ENCODE measurements at places on chromosomes 5 and 9.

GRCh38 chr5:9431496-9432258 is 114.2 kb downstream of the SEMA5A start:
- H3K4me1 ChIP-seq: no peaks in the 10 kb centered on the region
- H3K4me3 ChIP-seq: no peak overlapping the region
- H3K36me3 ChIP-seq: no peaks in the 10 kb centered on the region
- DNase-seq: no peak
- H3K27me3 ChIP-seq: no peaks in the 10 kb centered on the region
- H3K27ac ChIP-seq: no peak overlapping the region

DNA sequence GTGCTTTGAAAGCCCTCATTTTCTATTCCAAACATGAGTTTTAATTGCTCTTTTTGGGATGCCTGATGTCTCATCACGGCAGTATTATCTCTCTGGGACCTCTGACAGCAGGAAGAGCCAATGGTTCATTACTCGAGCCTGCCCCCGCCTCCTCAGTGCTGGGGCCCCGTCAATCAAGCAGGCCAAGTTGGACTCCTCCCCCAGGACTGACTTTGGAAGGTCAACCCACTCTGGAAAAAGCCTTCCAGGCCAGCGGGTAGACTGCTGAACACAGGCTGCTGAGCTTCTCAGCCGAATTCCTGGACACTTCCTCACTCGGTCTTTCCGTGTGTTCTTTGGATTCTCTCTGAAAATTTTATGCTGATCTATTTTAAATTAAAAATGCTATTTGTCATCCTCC is 9.5 kb upstream of the BARHL1 start:
- no peak overlapping the region for H3K4me3 ChIP-seq
- H3K27ac ChIP-seq: no peak overlapping the region
- DNase-seq: no peak
- peaks cover 43% of the 10 kb centered on the region for H3K27me3 ChIP-seq
- H3K36me3 ChIP-seq: peaks cover 10% of the 10 kb centered on the region

GRCh38 chr5:137560420-137560819 is 61.3 kb upstream of the SPOCK1 start:
- H3K4me1 ChIP-seq: no peaks in the 10 kb centered on the region
- no peak for DNase-seq
- H3K27me3 ChIP-seq: peaks cover 23% of the 10 kb centered on the region
- no peaks in the 10 kb centered on the region for H3K36me3 ChIP-seq
- no peak overlapping the region for H3K27ac ChIP-seq

- H3K36me3 ChIP-seq: peaks cover 14% of the 10 kb centered on the region
- H3K27me3 ChIP-seq: no peaks in the 10 kb centered on the region
- peak overlapping the region; percentile 95 for H3K27ac ChIP-seq
- no peak for DNase-seq
- peak overlapping the region; percentile 97 for H3K4me3 ChIP-seq
Measured at GRCh38 chr5:134174841-134175839, 1.6 kb downstream of the SKP1 start.

DNA sequence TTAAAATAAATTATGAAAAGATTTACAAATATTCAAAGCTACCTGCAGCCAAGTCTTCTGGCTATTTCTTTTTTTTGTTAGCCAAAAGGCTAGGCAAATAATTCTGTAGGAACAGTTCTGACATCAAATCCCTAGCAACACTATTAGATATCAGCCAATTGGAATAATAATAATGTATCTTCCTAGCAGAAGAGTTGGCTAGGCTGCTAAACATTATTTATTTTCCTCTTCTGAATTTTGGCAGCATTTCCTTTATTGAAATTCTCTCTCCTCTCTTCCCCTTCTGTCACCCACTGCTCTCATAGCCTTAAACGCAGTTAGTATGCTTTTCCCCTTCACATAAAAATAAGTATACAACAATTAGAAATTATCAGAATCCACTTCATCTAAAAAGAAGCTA is 42.6 kb downstream of the ZDHHC21 start:
- peaks cover 21% of the 10 kb centered on the region for H3K36me3 ChIP-seq
- DNase-seq: no peak
- no peak overlapping the region for H3K27ac ChIP-seq

DNA sequence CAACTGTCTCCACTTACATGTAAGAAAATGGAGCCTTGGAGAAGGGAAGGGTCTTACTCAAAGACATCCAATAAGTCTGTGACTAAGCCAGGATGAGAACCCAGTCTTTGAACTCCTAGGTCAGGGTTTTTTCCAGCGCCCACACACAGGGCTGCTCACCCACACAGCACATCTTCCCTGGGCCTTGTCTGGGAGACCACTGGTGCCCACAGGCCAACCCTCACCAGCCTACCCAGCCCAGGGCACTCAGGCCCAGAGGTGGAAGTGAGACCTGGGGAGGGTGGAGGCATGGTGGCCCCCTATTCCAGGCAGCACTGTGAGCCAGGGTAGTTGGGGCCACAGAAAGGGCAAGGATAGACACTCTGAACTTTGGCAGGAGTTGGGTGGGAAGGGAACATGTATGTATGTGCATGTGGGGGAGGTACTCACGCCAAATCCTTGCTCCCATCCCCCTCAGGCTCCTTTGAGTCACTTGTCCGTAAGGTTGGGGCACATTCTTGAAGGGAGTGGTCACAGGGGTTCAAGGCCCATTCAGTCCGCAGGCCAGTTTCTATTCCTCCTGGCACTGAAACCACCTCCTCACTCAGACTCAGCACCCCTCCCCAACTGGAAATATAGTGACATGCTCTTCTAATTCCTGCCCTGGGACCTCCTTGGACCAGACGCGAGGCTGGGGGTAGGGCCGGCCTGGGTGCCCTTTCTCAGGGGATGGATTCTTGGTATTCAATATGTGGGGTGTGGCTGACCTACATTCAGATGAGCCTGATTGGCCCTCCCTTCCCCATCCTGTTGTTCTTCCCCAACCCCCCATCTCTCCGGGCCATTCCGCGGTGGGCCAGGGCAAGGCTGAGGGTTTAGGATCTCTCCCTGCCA is 2.9 kb upstream of the SLC4A9 start:
- H3K4me1 ChIP-seq: peaks cover 10% of the 10 kb centered on the region
- peaks cover 9% of the 10 kb centered on the region for H3K27me3 ChIP-seq
- H3K4me3 ChIP-seq: peak overlapping the region; percentile 65
- DNase-seq: no peak

GRCh38 chr5:66851306-66851705 is 255.1 kb downstream of the MAST4 start:
- no peaks in the 10 kb centered on the region for H3K36me3 ChIP-seq
- no peak overlapping the region for H3K27ac ChIP-seq
- no peak overlapping the region for H3K4me3 ChIP-seq
- no peaks in the 10 kb centered on the region for H3K4me1 ChIP-seq

DNA sequence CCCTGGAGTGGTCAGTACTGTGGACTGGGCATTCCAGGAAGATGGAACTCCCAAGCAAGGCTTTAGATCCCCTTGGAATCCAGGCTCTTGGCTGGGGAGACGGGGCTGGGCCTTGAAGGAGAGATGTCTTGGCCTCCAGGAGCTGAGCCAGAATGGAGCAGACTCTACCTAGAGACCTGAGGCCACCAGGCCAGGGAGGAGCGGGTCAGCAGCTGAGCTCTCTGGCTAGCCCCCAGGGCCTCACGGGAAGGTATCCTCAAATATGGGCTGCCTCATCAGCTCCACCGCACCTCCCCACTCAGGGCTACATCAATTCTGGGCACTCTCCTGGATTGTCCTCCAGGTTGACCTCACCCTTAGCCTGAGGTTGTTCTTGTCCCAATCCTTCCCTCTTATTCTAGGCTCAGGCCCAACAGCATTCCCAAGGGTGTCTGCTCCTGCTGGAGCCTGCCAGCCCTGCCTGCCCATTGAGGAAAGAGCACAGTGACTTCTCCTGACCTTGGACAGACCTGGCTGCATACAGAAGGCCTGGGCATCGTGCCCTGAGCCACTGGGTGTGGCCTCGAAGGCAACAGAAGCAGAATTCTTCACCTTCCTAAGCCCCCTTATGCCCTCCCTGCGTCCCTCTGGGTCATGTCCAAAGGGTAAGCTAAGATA is 3.0 kb upstream of the PDLIM4 start:
- no peak overlapping the region for H3K27ac ChIP-seq
- peaks cover 6% of the 10 kb centered on the region for H3K27me3 ChIP-seq
- H3K36me3 ChIP-seq: no peaks in the 10 kb centered on the region
- no peak overlapping the region for H3K4me3 ChIP-seq

DNA sequence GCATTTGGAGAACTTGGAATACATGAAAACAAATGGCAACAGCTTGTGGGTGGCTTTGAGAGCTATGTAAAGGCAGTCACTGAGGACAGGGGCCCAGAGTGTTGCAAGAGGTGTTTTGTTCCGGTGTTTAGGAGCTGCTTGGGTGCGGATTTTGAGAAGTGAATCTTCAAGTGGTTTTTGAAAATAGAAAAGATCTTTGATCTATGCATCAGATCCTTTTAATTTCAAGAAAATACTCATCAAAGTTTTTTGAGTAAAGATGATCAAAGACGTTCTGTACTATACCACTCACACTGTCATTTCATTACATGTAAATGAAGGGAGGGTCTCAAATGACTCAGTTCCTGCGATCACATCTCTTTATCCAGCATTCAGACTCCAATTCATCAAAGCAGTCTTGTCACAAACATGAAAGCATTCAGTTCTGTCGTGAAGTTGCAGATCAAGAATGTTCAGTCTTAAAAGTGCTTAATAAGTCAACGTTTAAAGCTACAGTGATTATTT is 112.5 kb downstream of the WDR41 start:
- no peak overlapping the region for H3K4me3 ChIP-seq
- no peaks in the 10 kb centered on the region for H3K4me1 ChIP-seq
- H3K36me3 ChIP-seq: no peaks in the 10 kb centered on the region
- no peak for DNase-seq
- peaks cover 4% of the 10 kb centered on the region for H3K27me3 ChIP-seq

DNA sequence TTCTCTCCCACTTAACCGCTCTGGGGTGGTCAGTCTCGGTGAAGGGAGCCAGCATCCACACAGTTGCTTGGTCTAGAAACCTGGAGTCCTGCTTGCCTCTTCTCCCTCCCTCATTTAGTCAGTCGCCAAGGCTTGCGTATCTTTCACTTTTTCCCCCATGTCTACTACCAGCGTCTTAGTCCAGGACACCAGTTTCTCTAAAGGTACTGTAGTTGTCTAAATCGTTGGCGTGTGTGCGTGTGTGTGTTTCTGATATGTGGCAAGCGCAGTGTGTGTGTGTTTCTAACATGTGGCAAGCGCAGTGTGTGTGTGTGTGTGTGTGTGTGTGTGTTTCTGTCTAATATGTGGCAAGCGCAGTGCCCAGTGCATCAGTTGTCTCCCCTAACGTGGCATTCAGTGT is 641 bp downstream of the ATP6V1G1 start:
- no peaks in the 10 kb centered on the region for H3K27me3 ChIP-seq
- no peak for DNase-seq
- peaks cover 58% of the 10 kb centered on the region for H3K4me1 ChIP-seq
- peak overlapping the region; percentile 98 for H3K4me3 ChIP-seq
- peak overlapping the region; percentile 99 for H3K27ac ChIP-seq

DNA sequence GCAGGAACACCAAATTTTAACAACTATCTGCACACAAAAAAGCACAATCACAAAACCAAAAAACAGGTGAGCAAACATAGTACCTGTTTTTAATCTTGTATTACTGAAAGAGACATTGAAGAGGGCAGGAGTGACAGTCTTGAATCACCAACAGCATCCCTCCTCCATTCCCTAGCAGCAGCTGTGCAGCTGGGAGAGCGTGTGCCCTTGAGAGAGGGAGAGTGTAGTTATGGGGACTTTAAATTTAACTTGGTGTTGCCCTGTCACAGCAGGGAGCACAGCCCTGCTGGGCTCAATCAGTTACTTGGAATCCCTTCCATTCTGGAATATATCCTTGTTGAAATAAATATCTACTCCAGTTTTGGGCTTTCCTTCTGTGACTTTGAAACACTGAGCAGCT is 1938.7 kb upstream of the NUDT12 start:
- H3K4me1 ChIP-seq: no peaks in the 10 kb centered on the region
- DNase-seq: no peak
- H3K27me3 ChIP-seq: no peaks in the 10 kb centered on the region
- H3K4me3 ChIP-seq: no peak overlapping the region

DNA sequence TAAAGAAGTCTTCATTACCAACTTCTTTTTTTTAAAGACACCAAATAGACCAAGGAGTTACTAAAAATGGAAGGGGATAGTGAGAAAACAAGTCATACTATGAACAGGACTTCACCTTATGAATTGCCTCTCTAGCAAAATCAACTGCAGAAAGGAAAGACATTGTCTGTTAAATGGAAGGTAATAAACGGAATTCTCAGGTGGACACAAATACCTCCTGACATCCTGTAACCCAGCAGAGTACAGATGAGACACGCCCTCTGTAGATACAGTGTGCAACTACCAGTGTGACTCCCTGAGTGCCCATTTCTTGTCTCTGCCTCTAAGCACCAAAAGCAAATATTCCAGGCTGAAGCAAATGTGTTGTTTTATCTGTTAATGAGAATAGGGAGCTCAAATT is 12.2 kb upstream of the PLPP1 start:
- H3K36me3 ChIP-seq: no peaks in the 10 kb centered on the region
- peaks cover 3% of the 10 kb centered on the region for H3K4me1 ChIP-seq
- H3K27ac ChIP-seq: no peak overlapping the region
- peaks cover 5% of the 10 kb centered on the region for H3K27me3 ChIP-seq
- DNase-seq: no peak

DNA sequence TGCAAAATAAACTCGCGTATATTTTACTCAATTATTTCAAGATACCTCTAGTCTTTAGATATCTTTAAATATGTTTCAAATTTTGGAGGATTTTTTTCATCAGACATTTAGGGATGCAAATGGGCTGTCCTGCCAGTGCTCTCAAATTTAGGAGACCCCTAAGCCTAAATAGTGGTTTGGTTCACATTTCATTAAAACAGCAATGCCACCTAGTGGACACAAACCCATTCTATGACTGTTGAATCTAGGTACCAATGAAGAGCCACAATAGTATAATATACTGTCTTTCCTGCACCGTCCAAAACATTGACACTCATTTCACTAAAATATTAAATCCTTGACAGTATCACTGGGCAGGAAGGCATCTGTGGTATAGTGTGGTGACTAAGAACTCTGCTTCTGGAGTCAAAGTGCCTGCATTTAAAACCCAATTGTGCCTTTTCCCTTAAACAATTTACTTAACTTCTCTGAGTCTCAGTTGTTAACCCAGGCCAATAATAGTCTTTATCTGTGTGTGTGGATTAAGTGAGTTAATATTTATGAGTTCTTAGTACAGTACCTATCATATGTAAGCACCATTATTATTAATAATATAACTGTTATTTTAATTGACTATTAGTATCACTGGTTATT is 148.0 kb downstream of the RORB start:
- H3K4me3 ChIP-seq: no peak overlapping the region
- H3K36me3 ChIP-seq: no peaks in the 10 kb centered on the region
- peaks cover 11% of the 10 kb centered on the region for H3K27me3 ChIP-seq

DNA sequence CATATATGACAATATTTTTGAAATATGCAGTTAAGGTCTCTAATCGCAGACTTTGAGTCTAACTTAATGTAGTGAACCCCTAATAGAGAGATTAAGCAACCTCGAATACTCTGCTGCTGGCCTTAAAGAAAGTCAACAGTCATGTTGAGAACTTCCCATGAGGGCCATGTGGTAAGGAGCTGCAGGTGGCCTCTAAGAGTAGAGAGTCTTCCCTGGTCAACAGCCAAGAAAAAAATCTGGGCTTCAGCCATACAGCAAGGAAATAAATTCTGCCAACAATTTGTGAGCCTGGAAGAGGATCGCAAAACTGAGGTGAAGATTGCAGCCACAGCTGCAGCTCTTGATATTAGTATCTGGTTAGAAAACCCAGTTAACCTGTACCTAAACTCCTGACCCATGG is 935.2 kb upstream of the TYRP1 start:
- no peaks in the 10 kb centered on the region for H3K27me3 ChIP-seq
- no peak for DNase-seq
- no peak overlapping the region for H3K4me3 ChIP-seq
- no peak overlapping the region for H3K27ac ChIP-seq
- H3K4me1 ChIP-seq: no peaks in the 10 kb centered on the region

Data from naive thymus-derived CD8-positive, alpha-beta T cell (primary cell).